Omental fat pad (tissue), 4 donors: ENCODE measurements at places on chromosomes 12 and 14. TPM values are rescaled to one million over a fixed set of nuclear protein-coding genes. Genes with fewer than 3 reads are reported as not detected.

GRCh38 chr14:90483117-90483516 is 86.3 kb downstream of the CALM1 start:
- no peak for DNase-seq

DNA sequence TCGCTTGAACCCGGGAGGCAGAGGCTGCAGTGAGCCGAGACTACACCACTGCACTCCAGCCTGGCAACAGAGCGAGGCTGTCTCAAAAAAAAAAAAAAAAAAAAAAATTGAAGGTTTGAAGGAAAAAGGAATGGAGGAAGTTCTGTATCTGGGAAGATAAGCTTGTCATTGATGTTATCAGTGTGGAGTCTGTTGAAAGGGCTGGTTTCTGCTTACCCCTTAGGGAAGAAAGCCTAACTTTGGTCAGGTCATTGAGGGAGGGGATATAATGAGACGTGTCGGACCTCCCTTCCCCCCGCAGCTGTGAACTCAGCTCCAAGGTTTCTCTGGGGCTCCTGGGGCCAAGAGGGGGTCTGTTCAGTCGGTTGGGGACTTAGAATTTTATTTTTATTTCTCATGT is 16.4 kb downstream of the DAO start:
- no peak for DNase-seq

DNA sequence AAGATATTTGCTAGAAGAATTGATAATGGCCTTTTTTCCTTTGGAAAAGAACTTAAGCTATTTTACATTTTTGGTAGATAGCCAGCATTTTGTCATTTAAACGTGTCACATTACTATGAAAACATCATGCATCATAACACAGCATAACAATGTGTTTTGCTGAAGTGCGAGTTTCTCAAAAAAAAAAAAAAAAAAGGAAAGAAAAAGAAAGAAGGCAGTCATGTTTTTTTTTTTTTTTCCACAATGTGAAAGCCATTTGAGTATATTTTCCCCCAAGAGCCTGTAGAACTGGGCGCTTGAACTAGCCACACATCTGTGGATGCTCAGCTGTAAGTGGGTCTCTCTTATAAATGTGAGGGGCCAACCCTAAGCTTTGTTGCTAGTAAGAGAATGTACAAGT is 300.1 kb downstream of the AKAP6 start:
- DNase-seq = no peak

- DNase-seq = no peak
Observed at GRCh38 chr12:33724867-33725266, 285.2 kb upstream of the SYT10 start.

GRCh38 chr14:68671909-68672308 is 121.0 kb downstream of the ZFP36L1 start:
- DNase-seq = no peak

GRCh38 chr12:22625762-22626294 is 857 bp downstream of the ETNK1 start:
- no peak for DNase-seq

- no peak for DNase-seq
Observed at GRCh38 chr12:725076-725475, 27.3 kb upstream of the WNK1 start.

DNA sequence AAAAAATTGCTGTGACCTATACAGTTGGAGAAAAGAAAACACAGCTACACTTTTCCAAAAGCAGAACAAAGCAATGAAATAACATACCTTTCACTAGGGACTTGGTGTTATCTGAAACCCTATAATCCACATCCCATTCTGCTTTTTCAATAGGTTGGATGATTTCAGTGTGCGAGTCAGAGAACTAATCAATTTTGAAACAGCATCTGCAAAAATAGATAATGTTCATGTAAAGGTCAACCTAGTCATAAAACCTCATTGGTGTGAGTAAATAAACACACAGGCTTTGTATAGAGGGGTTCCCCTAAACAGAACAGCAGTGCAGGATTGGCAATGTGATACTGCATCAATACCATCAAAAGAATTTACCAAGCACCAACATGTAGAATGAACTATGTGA is 173.0 kb upstream of the G2E3 start:
- no peak for DNase-seq

DNA sequence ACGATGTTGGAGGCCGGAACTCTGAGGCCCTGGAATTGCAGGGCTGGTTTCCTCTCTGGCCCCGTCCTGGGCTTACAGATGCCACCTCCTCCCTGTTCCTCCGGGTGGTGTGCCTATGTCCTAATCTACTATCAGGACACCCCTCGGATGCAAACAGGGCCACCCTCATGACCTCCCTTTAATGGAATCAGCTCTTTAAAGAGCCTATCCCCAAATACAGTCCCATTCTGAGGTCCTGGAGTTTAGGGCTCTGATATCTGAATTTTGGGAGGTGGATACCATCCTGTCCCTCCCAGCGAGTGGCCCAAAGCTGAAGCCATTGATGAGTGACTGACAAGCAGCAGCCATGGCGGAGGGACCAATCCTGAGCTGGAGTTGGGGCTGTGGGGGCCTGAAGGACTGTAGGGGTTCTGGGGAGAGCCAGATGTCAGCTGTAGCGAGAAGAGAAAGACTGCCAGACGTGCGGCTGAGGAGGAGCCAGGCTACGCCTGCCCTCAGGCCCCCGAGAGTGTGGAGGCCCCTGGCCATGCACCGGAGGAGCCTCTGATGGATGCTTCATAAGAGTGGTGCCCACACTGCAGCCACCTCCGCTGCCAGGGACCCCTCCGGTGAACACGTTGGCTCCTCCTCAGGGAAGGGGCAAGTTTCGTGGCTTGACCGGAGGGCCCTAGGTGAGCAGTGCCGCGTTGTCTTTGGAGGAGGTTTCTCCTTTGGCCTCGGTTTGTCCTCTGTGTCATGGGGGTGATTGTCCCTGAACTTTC is 100.2 kb downstream of the KIF26A start:
- no peak for DNase-seq

DNA sequence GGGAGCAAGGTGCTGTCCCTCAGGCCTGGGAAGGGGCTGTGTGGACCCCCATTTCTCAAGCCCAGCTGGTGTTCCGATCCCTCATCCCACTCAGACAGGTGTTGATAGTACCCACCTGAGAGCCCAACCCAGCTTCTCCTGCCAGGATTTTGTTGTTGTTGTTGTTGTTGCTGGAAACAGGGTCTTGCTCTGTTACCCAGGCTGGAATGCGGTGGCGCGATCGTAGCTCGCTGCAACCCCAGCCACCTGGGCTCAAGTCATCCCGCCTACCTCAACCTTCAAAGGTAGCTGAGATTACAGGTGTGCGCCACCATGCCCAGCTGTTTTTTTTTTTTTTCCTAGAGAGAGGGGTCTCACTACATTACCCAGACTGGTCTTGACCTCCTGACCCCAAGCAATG is 209.9 kb downstream of the PHETA1 start:
- DNase-seq = no peak

DNA sequence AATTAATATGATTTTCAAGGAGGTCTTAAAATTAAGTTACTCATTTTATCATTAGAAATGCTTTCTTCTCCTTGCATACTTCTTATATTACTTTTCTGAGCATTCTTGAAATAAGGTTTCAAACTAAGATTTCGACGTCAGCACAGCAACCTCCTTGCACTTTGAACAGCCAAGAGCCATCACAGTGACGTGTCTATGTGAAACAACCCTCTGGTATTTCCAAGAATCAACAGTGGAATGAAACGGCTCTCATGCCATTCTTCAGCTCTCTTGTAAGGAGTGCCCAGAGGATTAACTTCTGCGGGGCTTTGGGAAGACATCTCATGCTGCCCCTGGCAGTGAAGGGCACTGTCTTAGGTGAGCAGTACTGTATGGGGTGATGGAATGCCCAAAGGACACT is 109.2 kb downstream of the EFCAB11 start:
- DNase-seq = no peak

DNA sequence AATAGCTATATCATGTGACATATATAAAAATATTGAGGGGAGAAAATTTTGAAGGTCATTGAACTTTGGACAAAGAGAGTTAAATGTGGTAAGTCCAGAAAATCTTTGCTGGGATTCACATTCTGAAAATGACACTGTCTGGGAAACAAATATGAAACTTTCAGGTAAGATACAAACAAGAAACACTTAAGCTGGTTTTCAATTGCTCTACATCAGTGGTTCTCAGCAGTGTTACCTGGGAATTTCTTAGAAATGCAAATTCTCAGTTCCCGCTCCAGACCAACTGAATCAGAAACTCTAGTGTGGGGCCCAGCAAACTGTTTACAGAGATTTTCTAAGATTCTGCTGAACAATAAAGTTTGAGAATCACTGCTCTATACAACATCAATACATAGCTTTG is 3.6 kb upstream of the CDK17 start:
- DNase-seq = no peak

DNA sequence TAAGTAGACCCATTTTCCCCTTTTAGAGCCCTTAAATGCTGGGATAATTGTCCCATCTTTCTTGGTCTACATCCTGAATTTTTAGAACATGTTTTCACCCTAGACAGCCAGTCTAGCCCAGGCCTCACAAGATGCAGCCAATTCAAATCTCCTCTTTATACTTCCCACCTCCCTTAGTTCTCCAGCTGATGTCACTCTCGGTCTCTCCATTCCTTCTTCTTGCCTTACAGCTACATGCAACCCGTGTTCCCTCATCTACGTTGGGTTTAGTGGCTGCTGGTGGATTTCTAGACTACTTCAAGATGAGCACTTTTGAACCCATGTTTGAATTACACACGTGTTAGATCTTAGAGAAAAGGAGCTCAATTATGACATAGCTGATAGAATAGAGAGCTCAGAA is 132.0 kb downstream of the PPM1H start:
- no peak for DNase-seq

GRCh38 chr14:96039633-96040311 is 610 bp downstream of the C14orf132 start:
- DNase-seq = no peak

DNA sequence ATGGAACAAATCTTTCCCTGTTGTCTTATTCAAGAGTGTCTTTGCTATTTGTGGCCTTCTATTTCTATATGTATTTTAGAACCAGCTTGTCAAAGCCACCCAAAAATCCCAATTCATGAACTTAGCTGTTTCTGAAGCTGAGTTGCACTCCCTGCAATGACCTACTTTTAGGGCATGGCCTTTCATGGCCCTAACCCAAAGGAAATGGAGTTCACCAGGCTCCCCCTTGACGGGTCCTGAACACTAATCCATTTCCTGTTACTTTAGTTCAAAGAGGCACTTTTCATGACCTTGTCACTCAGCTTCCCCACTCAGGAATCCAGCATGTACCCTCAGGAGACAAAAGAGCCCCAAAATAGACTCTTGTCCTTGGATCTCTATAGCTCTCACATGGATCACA is 7.6 kb downstream of the TMED8 start:
- no peak for DNase-seq

DNA sequence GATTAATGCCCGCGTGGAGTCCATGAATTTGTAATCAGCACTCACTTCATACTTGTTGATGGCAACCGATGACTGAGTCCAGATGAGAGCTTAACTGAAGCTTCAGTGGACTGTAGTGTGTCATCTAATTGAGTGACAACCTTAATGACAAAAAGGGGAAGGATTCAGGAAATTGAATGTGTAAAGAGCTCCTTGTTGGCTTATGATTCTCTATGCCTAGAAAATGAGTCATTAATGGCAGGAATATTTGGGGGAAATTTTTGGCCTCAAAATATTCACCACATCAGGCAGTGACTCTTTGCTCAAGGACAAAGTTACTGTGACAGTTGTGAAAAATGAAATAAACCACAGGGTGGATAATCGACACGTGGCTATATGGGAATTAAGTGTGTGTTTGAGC is 55.3 kb upstream of the STON2 start:
- no peak for DNase-seq

GRCh38 chr14:31389946-31390345 is 30.4 kb downstream of the HEATR5A start:
- no peak for DNase-seq

DNA sequence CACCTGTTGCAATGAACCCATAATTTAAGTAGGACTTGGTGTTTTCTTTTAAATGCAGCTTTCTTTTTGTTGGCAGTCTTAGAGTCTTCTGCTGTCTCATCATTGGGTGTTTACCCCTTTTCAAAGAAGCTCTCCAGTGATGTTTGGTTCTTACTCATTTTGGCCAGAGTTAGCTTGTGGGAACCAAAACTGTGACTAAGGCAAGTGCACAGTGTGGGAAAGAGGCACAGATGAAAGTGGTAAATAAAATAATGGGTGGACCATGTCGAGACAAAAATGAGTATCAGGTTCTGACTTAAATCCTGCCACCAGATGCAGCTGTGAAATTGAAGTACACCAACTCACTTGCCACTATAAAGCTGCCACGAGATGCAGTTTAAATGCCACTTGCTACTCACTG is 615.4 kb upstream of the MIS18BP1 start:
- no peak for DNase-seq

GRCh38 chr12:47762850-47763465 is 4.3 kb upstream of the RAPGEF3 start:
- no peak for DNase-seq

DNA sequence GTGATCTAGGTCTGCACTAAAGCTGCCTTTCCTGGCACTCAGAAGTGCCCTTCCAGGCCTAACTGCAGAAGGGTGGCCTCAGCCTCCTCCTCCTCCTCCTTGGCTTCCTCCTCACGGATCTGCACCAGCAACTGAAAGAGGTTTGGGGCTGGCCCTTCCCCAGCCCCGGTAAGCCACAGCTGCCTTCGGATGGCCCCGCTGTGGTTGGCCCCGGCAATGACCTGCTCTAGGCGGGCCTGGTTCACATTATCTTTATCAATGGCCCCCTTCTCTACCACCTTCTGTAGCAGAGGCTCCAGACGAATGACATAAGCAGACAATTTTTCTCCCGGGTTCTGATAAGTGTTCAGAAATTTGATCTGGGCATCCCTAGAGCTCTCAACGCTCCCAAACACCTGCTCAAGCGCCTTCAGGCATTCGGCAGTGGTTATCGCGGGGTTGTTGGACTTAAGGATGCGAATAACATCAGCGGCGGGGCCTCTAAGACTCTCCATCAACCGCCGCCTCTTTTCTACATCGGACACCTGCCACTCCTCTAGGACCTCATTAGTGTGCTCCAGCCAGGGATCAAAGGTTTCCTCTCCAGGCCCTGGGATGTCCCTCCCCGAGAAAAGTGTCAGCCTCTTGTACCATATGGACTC is 1.5 kb downstream of the PNMA1 start:
- no peak for DNase-seq

Gene TPH2
- total RNA-seq = not detected

Gene ADAMTS20
- not detected for total RNA-seq

Gene NDUFA12
- total RNA-seq = 69.8 TPM

Gene DPPA3
- total RNA-seq = not detected

Gene GPR65
- total RNA-seq = 4.6 TPM

Gene FOXA1
- total RNA-seq = not detected

Gene MARK3
- total RNA-seq = 130 TPM

Gene CCDC196
- total RNA-seq = not detected
